ENCODE measurements at places on chromosomes 1 and 21.

- DNase-seq = no peak
These were observed 193.2 kb downstream of the TM2D1 start for GRCh38 chr1:61531716-61532115.

GRCh38 chr1:180603850-180604226 is 28.0 kb upstream of the XPR1 start:
- no peak for DNase-seq

DNA sequence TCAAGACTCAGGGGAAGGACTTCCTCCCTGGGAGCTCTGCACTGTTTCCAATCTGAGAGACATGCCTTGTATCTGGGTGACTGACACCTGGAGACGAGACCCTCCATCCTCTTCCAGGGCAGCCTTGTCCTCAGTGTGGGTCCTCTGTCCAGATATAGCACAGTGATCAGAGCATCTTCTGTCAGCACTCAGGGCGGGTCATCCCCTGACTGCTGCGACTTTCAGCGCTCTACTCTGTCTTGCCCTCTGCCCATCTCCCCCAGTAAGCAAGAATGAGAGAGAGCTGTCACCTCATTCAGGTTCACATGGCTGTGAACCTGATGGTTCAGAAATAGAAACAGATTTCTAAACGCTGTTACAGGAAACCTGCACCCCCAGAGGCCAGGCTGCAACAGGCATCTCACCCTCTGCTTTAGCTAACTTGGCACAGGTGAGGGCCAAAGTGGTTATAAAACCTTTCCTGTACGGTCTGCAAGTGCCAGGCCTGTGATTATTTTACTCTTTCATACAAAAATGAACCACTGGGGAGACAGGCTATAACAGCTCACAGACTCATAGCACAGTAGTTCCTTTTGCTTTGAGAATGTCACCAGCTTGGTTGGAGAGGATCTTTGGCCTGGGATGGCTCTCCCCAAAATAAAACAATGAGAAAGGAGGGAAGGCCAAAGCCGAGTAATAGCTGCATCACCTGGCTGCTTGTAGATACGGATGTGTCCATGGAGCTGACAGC is 11.4 kb upstream of the TENT5C start:
- no peak for DNase-seq

DNA sequence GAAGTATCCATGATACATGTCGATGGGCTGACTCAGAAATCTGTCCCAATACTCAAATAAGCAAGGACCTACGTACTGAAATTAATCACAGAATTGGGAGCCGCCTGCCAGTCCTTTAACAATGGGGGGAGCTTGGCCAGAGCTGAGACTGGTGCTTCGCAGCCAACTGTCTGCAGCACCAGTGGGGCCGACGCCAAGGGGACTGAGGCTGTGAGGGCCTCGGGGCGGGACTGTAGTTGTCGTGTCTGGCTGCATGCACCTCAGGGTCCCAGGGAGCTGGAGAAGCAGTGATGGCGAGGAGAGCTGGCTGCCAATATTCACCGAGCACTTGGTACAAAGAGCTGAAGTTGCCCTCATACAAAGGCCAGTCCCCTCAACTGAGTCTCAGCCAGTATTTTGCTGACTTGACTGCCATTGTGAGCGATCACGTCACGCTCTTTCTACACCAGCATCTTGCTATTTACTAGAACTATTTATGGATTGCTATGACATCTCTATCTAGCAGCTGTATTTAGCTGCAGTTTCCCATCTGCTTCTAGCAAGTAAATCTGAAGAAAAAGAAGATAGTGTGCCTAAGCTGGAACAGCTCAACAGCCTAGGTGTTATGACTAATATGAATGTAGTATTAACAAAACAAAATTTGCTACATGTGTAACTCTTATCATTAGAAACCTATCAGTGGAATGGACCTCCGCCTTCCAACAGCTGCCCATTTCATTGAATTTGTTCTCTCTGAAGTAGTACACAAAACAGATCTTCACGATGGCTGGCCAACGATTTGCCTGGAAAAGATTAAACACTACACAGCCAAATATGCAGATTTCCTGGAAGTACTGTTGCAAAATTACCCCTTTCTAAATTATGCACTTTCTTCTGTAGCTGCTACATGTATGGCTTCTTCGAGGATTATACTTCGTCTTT is 29.1 kb downstream of the EVI5 start:
- DNase-seq = no peak

DNA sequence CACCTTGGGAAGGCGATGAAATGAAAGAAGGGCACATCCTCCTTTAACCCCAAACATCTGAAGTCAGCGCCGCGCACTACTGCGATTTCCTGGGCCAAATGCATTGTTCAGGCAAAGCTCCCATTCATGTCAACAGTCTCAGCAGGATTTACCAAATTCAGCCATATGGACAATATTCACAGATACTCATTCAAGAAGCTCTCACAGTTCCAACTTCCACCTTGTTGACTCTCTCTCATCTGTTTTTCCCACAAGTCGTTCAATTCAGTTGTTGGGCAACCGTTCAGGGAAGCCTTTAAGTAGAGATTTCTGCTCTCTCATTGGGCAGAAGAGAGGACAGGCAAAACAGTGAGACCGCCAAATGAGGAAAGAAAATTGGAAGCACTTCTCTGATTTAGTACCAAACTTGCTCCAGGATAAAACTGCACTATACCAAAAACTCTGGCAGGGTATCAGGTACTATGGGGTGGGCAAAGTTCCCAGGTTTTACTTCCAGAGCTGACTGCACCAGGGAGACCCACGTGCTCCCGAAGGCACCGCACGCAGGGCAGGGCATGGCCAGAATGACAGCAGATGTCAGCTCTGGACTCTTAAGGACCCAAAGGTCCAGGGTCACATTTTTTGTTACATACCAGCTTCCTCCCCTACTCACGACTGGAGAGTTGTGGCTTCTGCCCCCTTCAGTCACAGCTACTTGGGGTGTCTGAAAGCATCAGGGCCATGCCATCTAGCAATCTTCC is 668.8 kb downstream of the KIF26B start:
- no peak for DNase-seq
